HAP-1 (cell line): ENCODE measurements at places on chromosomes 6 and 20.

DNA sequence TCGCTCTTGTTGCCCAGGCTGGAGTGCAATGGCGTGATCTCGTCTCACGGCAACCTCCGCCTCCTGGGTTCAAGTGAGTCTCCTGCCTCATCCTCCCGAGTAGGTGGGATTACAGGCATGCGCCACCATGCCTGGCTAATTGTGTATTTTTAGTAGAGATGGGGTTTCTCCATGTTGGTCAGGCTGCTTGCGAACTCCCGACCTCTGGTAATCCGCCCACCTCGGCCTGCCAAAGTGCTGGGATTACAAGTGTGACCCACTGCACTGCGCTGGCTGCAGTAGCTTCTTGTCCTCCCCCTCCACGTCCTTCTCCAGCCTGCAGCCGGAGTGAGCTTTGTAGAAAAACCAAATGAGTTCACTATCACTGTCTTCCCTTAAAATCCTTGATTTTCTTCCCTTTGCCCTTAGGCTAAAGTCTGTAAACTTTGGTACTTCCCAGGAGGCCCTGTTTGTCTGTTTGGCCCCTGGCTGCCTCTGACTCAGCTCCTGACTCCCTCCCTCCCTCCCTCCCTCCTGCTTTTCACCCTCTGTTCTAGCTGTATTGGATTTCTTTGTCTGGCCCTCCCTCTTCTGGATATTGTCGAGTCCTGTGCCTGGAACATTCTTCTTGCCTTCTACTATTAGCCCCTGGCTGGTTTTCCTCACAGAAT lies 12.9 kb downstream of the PARD6B start:
- DNase-seq = peak; percentile 85

GRCh38 chr20:23285536-23285935 lies 65.1 kb upstream of the NXT1 start:
- no peak for DNase-seq

DNA sequence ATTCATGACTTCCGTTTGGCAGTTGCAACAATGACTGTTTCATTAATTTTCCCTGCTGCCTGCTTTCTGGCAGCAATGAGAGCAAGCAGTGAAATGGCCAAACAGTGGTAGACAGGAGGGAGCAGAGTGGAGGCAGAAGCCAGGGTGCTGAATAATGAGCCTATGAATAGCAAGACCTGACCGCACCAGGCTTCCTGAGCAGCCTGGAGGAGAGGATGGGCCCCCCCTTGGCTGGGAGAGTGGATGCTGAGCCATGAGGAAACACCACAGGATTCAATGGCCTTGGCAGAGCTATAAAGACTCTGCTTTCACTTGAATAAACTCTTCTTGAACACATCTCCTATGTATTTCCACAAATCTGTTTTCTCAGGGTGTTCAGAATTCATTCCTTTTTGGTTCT lies 68.1 kb upstream of the SNRPB2 start:
- no peak for DNase-seq

DNA sequence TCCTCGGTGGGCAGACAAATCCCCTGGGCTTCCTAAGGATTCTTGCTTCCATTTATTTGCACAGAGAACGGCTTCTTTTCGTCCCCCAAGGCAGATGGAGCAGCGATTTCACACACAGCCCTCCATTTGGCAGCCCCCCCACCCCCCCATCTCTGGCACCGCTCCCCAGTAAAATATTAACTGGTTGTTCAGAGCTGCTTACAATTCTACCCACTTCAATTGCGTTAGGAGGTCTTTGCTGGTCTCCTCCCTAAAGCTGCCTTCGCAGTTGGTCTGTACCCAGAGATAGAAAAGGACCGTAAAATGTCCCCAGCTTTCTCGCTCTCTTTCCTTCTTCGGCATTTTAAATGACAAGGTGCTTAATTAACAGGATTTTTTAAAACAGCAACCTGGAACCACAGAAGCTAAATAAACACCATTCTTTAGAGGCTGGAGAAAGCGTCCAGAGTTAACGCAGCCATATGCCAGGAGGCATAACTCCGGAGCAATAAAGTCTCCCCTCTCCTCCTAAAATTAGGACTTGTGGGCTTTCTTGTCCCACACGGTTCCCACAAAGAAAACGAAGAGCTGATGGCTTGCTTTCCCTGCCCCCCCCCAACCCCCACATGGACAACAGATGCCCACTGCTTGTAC lies 1.7 kb upstream of the ZMYND8 start:
- DNase-seq = no peak

DNA sequence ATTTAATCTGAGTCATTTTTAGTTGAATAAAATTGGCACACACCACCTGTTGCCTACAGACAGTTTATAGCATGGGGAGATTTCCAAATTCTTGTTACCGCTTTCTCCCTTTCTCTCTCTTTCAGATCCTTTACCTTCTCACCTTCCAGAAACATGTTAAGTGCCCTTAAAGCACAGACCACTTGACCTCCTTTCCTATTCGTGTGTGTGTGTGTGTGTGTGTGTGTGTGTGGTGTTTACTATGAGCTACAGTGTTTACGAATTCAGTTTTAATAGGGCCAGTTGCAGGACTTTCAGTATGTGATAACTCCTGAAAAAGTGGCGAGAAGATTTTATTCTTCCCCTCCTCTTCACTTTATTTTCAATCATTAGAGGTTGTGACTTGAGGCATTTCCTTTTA lies 258.1 kb downstream of the BMP2 start:
- no peak for DNase-seq

DNA sequence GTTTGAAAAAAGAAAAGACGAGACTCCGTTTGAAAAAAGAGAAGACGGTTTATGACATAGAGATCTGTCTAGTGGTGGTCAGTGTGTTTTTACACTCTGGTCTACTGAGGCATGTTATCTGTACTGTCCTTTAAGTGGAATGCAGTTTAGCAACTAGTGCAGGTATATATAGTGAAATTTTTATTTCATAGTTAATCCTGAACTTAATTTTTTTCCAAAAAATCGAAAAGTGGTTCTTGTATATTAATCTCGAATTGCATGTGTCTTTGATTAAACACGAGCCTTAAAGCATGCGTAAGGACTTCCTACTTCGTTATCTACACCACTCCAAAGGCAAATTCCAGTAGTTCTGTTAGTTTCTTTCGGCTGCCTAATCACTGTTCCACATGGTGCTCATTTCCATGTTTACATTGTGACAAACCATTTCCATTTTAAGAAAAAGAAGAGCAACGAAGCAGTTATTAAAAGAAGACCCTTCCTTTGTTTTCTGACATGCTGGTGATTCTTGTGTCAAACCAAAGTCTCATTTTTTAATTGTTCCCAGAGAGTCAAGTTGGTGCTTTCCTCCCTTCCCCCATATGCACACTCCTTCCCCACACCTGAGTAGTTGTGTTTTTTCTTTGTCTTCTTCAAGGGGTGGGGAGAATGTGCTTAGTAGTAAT lies 2.3 kb downstream of the SNX9 start:
- no peak for DNase-seq

GRCh38 chr20:34268851-34269636 lies 27.8 kb downstream of the ASIP start:
- no peak for DNase-seq

DNA sequence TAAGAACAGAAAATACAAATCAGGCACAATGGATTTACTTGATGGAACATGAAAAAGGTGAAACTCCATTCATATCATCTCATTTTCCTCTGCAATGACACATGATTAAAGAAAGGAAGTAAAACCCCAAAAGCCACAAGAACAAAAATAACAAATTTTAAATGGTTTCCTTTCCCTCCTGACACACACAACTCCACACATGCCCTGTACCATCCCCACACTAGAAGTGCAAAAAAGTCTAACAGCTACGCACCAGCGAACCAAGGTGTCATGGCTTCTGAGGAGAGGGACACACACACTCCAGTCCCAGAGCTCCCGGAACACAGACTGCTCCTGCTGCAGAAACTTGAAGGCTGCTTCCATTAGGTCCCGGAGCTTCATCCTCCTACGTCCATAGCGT lies 25.3 kb downstream of the MDN1 start:
- DNase-seq = no peak

DNA sequence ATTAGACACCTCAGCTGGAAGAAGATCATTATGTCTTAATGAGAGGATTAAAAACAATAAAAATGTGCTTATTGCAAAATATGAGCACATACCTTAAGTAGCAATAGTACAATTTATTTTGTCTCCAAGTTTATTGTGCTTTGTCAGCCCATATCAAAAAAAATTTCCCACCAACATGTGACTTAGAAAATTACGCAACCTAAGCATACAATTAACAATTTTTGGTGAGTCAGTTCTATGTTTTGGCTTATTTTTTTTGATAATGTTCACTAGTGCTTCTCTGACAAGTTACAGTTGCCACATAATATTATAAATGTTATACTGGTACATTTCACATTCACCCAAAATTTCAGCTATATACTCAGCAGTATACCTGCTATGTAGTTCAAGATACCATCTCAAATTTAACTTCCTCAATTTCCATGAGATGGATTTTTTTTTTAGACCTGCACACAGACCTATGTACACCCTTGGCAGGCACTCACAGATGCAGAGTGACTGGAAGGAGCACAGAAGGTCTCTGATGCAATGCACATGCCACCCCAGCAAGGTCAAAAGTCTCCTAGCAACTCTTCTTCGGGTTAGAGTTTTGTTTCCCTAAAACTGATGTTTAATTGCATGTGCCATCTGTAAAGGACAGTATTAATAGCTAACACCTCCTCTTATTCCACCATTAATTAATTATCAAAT lies 112.4 kb downstream of the PRKN start:
- DNase-seq = no peak

DNA sequence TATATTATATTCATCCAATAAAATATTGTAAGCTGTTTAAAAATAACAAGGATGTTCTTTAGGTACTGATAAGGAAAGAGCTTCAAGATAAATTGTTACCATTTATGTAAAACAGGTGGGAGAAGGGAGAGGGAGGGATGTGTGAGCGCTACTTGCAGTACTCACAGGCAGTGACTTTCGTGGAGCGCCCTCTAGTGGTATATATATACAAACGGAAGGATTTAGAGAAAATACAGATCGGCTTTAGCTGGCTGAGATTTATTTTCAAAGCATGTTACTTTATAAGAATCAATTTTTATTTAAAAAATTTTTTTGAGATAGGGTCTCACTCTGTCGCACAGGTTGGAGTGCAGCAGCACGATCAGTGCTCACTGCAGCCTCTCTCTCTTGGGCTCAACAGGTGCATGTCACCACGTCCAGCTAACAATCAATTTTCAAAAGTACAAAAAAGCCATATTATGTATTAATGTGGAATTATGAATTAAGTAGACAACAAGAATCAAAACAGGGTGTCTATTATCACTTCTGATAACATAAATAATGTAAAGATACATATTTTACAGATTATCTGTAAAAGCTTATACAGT lies 3.3 kb upstream of the MOG start:
- peak; percentile 71 for DNase-seq

DNA sequence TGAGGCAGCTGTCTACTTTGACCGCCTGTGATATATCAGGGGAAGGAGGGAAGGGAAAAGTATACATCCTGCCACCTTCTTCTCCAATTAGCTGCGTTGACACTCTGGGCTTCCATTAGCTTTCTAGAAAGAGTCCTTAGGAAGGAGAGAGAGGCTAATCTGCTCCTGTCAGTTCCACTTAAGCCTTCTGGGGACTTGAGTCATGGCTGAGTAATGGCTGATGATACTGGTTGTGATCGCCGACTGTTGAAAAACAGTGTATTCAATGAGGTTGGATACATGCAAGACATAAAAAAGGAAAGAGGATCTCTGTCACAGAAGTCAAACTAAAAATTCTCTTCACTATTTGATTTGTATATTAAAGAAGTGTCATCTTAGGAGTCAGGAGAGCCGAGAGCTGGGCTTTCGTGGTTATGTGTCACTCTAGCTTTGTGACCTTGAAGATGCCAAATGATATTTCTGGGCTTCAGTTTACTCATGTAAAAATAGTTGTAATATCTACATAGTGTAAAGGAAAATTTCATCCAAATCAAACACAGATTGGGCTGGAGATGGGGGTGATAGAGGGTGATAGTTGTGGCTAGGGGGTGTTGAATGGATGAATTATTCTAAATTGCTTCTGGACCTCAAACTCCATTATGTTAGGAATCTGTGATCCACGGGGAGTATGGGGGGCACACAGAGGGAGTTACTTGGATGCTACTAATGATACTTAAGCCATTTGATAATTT lies 189.0 kb downstream of the UST start:
- no peak for DNase-seq

DNA sequence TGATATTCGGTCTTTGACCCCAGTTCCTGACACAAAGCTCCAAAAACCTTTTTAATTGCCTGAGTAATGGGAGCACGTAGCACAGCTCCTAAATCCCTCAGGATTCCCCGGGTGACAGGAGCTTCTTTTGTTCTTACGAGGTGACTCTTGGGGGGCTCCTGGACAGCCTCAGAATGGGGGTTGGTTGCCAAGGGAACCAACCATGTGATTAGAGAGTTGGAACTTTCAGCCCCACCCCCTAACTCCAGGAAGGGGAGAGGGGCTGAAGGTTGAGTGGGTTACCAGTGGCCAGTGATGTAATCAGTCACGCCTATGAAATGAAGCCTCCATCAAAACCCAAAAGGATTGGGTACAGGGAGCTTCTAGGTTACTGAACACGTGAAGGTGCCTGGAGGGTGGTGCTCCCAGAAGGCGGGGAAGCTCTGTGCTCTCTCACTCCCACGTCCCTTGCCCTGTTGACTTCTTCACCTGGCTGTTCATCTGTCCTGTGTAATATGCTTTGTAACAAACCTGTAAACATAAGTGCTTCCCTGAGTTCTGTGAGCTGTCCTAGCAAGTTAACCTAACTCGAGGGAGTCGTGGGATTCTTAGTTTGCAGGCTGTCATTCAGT lies 89.5 kb downstream of the CHMP4B start:
- no peak for DNase-seq

- no peak for DNase-seq
Observed at GRCh38 chr6:74269600-74269858, 573.5 kb downstream of the CD109 start.

GRCh38 chr6:84762220-84763002 lies 2.0 kb downstream of the TBX18 start:
- no peak for DNase-seq

GRCh38 chr6:113735491-113735890 lies 121.7 kb upstream of the MARCKS start:
- DNase-seq = no peak

DNA sequence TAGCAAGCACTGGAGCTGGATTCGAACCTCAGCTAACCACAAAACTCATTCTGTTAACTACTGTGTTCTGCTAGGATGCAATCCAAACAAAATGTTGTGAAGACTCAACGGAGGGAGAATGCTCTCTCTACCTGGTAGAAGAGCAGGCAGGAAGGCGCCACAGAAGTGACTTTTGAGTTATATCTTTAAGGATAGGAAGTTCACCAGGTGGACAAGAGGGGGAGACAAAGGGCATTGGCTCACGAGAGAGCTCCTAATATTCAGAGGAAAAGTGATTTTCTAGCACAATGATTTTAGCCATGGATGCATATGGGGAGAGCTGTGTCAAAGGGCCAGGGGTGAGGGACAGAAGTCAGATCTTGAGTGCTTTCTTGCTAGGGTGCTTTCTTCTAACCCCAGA lies 108.4 kb upstream of the MAFB start:
- DNase-seq = no peak

- no peak for DNase-seq
Observed at GRCh38 chr6:12715437-12715836, 1.1 kb upstream of the PHACTR1 start.

- no peak for DNase-seq
Observed at GRCh38 chr6:112415366-112415765, 68.2 kb downstream of the RFPL4B start.
